ENCODE measurements at places on chromosomes 3 and 15.

GRCh38 chr3:124845406-124845805 lies 41.8 kb downstream of the ITGB5 start:
- DNase-seq, result no peak

DNA sequence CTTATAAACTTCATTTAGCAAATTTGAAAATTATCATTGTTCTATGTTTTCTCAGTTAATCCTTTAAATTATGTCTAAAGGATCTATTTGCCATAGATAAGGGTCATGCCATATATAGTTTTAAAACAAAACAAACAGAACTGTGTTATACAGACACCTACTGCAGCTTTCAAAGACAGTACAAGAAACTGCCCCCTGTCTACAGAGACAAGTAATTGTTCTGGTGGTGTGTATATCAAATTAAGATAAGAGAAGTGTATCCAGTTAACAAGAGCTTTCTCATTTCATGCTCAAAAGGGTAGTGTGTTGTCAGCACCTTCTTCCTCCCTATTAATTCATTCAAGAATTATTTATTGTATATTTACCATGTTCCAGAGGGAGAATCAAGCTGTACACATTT lies 201.2 kb downstream of the FMN1 start:
- DNase-seq, result no peak

GRCh38 chr15:20344601-20345400 lies 196.8 kb downstream of the GOLGA6L6 start:
- no peak for DNase-seq

GRCh38 chr3:33717616-33717865 lies 513 bp downstream of the CLASP2 start:
- no peak for DNase-seq

- no peak for DNase-seq
Measured at GRCh38 chr15:67329984-67330733, 75.6 kb downstream of the IQCH start.

- no peak for DNase-seq
Measured at GRCh38 chr3:29534006-29534405, 253.1 kb downstream of the RBMS3 start.

GRCh38 chr3:101518421-101518871 lies 5.4 kb upstream of the SENP7 start:
- DNase-seq, result no peak

- no peak for DNase-seq
Measured at GRCh38 chr3:28786446-28786845, 437.8 kb upstream of the AZI2 start.

DNA sequence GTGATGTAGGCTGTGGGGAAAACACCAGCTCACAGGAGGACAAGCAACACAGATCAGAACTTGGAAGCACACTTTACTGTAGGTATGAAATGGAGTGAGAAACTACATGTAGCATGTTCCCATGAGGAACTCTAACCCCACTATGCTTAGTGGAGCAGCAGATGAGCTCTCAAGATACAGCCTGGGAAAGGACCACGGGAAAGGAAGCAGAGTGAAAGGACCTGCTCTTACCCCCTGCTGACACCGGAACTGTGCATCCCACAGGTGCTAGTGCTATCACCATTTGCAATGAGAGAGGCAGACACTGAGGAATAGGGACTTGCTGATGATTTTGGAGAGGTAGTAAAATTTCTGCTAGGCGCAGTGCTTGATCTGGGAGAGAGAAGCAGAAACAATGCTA lies 28.6 kb downstream of the USP4 start:
- DNase-seq, result no peak

DNA sequence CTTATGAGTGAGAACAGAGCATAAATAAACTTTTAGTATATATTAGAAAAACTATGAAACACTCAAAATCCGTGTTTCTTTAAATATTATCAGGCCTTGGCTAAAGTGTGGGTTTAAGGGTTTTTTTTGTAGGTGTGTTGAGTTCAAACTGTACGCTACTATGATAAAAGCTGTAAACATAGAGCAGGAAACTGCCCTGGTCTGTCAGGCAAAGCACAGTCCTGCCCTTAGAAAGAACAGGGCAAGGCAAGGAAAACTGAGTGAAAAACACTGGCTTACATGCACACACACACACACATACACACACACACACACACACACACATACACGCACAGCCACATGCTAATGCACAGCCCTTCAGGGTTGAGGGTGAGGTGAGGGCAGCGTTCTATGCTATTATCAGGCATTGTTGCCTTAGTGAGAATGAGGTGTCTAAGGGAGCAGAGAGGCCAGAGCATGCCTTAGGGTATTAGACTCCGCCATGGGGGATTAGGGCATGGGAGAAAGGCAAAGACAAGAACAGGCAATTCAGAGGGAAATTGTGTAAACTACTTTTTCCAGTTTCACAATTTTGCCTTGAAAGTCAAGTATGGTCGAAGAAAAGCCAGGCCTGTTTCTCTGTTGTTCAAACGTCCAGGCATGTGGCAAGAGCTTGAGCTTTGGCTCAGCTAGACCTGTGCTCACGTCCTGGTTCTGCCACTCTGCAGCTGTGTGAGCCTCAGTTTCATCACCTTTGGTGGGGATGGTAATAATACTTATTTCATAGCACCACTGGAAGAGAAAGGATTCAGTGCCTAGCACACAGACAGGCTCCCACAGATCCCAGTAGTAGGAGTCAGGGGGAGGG lies 36.3 kb upstream of the TPM1 start:
- no peak for DNase-seq

DNA sequence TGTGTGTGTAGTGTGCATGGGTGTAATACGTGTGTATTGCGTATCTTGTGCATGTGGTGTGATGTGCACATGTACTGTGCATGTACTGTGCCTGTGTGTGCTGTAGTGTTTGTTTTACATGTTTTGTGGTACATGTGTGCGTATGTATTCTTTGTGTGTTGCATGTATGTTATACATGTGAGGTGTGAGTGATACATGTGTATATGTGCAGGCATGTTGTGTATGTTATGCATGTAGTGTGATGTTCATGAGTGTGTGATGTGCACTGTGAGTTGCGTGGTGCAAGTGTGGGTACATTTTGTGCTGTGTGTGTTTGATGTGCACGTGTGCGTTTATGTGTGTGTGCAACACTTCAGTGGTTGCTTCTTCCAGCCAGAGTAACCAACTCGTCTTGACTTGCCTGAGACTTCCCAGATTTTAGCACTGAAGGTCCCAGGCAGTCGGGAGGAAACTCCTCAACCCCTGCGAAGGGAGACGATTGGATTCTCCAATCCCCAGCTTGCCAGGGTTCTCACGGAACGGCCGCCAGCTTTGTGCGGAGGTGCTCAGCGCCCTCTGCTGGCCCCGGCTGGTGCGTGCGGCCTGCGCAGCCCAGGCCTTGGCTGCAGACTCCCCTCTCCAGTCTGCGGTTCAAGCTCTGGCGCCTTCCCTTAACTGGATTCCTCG lies 3.6 kb downstream of the GALNT15 start:
- no peak for DNase-seq

DNA sequence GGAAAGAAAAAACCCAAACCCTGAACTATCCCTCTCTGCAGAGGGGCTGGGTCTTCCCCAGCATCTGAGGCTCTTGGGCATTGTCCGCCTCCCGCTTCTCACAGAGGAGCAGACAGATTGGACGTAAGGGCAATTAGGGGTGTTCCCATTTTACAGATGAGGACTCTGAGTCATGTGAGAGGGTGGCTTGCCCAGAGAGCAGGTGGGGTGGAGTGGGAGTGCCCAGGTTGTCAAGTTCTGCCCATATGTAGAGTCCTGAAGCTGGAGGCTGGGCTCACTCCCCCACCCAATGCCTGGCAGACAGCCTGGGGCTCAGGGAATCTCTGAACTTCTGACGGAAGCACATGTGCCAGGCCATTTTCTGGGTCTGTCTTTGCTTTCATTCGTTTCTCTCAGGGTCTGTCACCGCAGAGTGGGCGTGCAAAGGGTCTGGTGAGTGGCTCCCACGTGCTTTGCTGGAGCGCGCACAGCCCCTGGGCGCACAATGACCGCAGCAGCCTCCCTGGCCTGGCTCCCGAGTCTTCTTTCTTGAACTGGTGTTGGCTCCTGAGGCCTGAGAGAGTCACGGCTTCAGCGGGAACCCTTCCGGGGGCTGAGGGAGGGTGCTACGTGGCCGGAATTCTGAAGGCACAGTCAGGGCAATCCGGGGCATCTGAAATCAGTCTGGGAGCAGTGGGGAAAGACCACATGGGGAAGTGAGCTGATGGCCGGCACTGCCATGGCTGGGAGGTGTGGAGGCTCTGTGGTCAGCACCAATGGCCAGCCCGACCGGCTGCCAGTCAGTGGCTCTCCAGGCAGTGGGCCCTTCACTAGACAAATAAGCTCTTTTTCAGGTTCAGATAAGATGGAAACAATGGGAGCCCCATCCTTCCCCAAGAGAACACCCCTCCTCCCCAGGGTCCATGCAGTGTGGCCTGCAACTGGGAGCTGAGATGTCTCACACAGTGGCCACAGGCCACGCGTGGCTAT lies 1.1 kb upstream of the TRPM1 start:
- no peak for DNase-seq

DNA sequence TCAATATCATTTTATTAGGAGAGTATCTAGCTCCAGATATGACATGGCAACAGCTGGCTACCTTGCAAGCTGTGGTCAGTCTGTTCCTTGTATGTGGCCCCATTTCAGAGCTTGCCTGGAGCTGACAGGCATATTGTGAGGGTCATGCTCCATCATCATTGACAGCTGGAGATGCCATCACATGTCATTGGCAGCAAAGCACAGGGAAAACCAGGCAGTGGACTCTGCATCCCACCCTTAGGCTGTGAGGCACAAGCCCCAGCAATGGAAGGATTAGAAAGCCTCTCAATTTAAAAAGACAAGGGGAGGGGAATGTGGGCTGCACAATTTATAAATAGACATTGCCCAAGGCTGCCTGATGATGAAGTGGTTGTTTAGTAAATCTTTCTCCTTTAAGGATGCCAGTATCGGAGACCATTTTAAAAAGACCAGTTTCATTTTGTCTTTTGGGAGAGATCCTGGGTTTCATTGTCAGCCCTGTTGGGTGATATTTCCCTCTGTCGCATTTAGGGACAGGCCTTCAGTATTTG lies 27.9 kb downstream of the LNP1 start:
- no peak for DNase-seq

- DNase-seq, result no peak
Measured at GRCh38 chr3:66692766-66693150, 191.9 kb upstream of the LRIG1 start.

GRCh38 chr3:121834157-121834670 lies 646 bp downstream of the IQCB1 start:
- no peak for DNase-seq

DNA sequence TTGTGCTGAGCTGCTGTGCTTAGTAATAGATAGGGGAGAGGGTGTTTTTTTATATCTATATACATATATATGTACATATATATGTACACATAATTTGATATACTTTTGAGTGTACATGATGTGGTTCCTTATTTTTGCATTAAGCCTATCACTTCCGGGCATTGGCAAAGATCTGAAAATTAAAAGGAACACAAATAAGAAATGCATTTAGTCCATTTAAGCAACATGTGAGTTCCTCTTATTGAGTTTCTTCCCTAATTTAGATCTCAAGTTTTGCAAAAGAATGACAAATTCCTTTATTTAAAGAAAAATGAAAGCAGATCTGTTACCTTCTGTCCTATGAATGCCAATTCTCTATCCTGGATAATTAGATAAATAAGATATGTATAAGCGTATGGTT lies 435.1 kb downstream of the LPP start:
- no peak for DNase-seq

- no peak for DNase-seq
Measured at GRCh38 chr3:188316723-188317070, 162.7 kb downstream of the LPP start.

GRCh38 chr3:42369832-42370231 lies 40.6 kb downstream of the LYZL4 start:
- DNase-seq, result no peak

- no peak for DNase-seq
Measured at GRCh38 chr3:119733812-119734211, 31.0 kb downstream of the CFAP91 start.

- no peak for DNase-seq
Measured at GRCh38 chr3:78834910-78835309, 932.9 kb downstream of the ROBO1 start.

DNA sequence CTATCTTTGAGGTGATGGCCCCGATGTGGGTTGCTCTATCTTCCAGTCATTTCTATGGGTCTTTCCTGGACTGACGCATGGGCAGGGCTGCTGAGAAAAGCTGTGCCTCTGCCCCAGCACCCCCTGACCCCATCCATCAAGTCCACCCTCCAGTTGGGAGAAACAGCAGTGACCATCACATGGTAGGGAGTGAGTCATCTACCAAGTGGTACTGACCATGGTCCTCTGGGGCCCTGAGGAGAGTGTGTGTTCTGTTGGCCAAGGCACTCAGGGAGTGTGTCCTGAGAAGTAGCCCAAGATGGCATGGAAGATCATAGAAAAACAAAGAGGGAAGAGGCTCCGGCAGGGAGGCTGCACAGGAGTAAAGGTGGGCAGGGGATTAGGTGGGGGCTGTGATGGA lies 1.6 kb upstream of the DNAH1 start:
- DNase-seq, result no peak

DNA sequence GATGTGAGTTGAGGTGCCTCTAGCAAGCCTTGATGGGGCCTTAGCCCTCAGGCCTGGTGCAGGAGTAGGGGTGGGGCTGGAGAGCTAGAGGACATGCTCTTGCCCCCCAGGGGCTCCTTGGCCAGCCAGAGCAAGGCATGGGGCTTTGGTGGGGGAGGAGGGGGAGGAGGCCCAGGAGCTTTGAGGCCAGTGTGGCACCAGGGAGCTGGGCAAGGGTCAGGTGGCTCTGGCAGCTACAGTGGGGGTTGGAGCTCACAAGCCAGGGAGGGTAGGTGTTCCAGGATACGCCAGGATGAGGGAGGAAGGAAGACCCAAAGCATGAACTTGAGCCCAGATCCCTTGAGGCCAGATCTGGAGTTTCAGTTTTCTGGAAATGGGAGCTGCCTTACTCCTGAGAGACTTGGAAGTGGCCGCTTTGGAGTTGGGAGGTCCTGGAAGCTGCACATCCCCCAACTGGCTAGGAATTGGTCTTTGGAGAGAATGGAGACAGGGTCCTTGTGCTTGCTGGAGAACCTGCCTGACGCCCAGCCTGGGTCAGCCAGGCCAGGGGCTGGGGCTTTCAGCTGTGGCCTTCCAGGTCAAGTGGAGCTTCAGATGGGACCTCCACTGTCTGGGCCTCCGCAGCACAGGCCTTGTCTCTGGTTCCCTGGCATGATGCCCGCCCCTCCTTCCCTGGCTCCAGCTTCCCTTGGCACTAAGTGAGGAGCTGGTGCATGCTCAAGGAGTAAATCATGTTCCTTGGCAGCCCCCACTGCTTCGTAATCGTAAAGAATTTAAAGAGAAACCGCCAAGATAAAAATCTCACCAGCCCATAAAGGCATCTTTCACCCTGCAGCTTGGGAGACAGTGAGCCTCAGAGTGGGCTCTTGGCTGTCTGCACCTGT lies 8.7 kb downstream of the SEMA3F start:
- no peak for DNase-seq

Data from NCI-H774 (cell line).